H7 (cell line): ENCODE measurements at places on chromosomes 7 and 10.

GRCh38 chr7:19762631-19763030 is 10.8 kb downstream of the TMEM196 start:
- DNase-seq: no peak

GRCh38 chr7:1255080-1255816 is 22.6 kb downstream of the UNCX start:
- peak; percentile 83 for DNase-seq

GRCh38 chr7:69328516-69328915 is 269.8 kb upstream of the AUTS2 start:
- no peak for DNase-seq

- no peak for DNase-seq
These were observed 74.5 kb downstream of the EMX2 start for GRCh38 chr10:117617086-117617485.

DNA sequence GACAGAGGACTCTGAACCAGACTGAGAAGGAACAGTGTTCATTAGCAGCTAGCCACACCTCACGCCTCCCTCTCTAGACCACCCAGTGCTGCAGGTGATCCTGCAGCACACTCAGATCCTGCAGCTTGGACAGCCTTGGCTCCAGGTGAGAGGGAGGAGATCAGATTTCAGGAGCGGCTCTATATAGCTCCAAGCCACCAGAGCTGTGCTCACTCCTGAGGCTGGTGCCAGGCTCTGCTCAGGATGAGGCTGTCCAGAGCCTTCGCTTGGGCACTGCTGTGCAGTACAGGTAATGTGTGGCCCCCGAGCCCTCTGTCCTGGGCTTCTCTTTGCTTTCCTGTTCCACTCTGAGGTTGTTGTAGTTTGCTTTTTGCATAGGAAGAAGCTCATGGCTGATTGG is 42.4 kb downstream of the C10orf120 start:
- no peak for DNase-seq

DNA sequence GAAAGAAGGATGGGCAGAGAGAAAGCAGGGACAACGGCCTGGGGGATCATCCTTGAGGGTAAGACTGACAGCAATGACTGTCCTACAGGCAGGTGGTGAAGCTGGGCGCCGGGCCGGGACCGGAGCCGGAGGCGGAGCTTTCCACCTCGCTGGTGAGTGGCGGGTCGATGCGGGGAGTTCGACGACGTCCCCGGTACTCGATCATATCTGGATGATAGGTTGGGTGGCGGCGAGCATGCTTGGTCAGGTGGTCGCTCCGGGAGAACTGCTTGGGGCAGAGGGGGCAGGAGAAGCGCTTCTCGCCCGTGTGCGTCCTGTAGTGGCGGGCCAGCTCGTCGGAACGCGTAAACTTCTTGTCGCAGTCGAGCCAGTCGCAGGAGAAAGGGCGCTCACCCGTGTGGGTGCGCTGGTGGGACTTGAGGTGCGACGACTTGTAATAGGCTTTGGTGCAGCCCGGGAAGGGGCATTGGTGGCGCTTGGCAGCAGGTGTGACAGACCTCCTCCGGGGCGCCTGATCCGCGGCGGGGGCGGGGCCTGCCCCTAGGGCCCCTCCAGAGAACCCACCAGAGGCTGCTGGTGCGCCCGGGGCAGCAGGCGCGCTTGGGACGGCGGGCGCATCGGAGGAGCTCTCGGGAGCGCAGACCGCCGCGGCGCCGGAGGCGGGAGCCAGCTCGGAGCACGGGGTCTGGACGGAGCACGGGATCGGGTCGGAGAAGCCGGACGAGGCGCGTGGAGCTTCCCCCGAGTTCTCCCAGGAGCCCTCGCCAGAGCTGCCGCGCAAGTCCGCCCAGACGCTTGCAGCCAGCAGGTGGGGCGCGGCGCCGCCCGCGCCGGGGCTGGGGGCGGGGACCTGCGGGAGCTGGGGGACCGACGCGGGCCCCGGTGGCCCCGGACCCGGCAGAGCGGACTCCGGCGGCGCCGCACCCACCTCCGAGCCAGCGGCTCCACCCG is 752 bp downstream of the KLF14 start:
- peak; percentile 82 for DNase-seq

DNA sequence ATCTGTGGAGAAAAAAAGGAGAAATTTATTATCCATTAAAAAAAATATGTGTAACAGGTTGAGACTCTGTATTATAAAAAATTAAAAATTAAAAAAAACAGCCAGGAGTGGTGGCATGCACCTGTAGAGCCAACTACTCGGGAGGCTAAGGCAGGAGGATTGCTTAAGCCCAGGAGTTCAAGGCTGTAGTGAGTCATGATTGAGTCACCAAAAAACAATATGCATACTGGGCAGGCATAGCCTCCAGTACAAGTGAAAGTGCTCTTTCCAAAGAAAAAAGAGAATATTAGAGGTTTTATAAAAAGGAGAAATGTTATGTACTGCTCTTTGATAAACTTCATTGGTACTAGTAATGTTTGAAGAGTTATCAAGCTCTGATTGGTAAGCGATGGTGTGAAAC is 647.1 kb upstream of the ZWINT start:
- DNase-seq: no peak

GRCh38 chr7:108062250-108063014 is 59.5 kb upstream of the LAMB1 start:
- DNase-seq: no peak

- no peak for DNase-seq
These were observed 1198.6 kb downstream of the GATA3 start for GRCh38 chr10:9253121-9253520.

DNA sequence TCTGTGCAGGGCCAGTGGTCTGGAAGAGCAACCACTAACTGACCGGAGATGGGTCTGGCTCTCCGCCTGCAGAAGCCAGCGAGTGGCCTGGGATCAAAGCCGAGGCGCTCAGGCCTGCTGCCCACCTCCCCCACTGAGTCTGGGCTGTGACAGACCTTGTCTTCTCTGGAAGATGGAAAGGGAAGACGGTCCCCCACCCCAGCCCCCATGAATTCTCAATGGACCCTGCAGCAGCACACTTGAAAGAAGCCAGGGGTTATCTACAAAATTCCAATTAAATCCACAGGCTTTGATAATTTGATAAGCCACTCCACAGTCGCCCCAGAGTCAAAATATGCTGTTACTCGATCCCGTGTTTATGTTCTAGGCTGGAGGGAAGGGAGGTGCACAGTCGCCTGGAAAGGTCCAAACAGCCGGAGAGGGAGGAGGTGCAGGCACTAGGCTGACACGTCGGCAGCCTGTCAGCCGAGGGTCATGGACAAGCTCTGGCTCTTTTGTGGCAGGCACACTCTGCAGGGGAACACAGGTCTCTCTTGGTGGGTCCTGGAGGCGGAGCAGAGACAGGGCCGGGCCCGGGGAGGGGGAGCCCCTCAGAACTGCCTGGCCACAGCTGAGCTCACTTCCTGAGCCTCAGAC is 134.9 kb downstream of the SH3PXD2A start:
- peak; percentile 55 for DNase-seq

DNA sequence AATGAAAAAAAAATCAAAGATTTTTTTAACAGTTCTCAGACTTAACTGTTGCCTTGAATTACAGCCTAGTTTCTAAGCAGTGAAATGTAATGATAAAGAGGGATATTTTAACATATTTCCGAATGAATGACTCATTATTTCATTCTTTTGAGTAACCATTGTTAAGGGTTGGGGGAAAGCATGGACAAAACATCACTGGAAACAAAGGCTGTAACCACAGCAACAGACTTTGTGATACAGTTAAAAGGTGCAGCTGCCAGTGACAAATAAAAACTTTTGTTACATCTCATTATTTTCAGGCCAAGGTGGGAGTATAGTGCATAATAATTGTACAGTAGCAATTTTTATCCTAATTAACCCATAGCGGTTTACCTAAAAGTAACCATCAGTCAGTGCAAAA is 172.6 kb downstream of the LRRTM3 start:
- no peak for DNase-seq

DNA sequence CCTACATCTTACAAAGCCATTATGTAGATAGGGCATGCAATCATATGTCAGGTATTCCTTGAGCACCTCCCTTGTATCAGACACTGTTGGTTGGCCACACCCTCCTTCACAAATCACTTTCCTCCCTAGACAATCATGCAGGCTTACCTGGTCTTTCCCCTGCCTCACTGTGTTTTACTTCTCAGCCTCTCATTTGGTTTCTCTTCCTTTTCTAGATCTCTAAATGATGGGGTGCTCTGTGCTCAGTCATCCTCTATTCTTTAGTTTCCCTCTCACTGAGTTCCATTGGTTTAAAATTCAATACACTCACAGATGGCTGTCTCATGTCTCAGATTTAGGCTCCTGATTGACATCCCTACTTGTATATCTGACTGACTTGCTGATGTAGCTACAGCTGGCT is 31.4 kb downstream of the ANK3 start:
- no peak for DNase-seq

- DNase-seq: no peak
These were observed 205.8 kb upstream of the SLC26A5 start for GRCh38 chr7:103651593-103652377.

DNA sequence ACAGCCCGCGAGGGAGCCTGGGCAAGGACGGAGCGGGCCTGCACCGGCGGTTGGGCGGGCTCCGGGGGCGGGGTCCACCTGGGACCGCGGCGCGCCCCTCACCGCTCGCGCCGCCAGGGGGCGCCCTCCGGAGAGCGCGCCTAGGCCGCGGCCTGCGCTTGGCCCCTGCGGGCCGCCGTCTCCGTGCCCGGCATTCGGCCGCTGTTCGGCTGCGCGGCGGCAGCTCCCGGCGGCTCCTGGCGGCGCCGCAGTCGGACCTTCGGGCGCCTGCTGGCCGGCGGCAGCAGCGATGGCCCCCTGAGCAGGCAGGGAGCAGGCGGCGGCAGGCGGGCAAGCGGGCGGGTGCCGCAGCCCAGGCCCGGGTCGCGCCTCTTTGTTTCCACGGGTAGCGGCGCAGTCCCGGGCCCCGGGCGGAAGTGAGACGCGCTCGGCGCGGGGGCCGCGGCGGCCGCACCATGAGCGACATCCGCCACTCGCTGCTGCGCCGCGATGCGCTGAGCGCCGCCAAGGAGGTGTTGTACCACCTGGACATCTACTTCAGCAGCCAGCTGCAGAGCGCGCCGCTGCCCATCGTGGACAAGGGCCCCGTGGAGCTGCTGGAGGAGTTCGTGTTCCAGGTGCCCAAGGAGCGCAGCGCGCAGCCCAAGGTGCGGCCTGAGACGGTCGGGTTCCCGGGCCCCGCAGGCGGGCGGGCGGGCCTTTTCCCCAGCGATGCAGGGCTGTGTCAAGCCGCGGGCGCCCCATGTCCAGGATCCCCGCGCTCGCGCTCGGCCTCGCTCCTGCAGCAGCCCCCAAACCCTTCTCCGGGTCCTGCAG is at the start of gene INTS15:
INTS15 (plus strand) TSS at position 193 of the 816 bp plus-strand sequence; CDS start at position 456, 263 bp downstream.
- DNase-seq: peak; percentile 99

DNA sequence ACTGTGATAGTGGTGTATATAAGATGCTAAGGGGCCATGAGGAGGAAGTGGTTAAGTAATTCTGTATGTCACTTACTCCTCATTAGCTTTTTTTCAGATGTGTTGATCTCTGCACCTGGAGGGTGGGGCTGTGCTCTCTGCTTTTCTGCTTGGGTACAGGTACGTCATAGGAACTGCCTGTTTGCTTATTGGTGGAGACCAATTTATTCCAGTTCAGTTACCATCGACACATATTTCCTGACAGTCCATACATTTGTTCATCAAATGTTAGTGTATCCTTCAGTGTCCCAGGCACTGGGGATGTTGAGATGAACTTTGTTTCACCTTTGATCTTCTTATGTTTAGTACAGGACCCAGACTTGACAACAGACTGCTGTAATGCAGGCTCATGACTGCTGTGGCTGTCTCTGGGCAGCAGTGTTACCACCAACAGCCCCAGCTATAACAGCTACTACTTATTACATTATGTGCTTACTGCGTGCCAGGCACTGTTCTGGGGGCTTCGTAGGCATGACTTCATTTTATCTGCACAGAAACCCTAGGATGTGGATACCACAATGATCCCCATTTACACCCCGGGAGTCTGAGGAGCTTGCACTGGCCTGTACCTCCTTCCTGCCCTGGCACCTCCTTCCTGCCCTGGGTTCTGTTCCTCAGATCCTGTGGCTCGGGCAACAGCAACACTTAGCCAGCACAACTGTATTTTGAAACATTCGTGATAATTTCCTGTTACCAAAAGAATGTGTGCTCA is 87.4 kb downstream of the BUB3 start:
- DNase-seq: no peak

DNA sequence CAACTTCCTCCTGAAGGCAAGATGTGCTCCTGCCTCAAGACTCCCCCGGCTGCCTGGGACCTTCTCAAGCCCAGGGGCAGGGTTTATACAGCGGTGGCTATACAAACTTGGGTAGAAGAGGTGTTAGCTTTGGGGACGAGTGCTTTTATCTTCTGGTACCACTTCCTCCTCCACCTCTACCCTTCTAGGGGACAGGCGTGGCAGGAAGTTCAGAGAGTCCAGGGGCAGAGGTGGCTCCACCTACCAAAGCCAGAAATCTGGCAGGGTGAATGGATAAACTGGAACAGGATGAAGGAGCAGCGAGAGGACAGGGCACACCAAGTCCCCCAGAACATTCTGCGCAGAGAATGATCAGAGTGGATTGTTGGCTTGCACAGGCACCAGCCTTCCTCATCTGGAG is 24.0 kb upstream of the TM9SF3 start:
- no peak for DNase-seq

GRCh38 chr7:137935884-137936508 is 65.9 kb downstream of the CREB3L2 start:
- DNase-seq: no peak

GRCh38 chr7:104469166-104469820 is 140.9 kb downstream of the LHFPL3 start:
- DNase-seq: no peak

DNA sequence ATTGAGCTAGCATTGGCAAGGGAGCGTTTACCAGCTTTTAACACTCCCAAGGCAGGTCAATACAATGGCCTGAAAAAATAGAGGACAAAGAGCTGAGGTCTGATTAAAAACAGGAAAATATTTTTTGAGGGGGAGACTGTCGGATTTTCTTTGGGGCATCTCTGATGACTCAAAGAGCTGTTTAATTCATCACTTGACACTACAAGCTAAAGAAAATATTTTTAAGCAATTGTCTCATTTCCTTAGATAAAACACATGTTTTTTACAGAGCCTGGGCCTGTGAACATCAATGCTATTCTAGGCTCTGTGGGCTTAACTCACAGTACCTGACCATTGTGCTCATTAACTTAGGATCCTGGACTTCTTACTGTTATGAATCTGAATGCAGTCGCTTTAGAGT is 100.8 kb downstream of the NRP1 start:
- no peak for DNase-seq

DNA sequence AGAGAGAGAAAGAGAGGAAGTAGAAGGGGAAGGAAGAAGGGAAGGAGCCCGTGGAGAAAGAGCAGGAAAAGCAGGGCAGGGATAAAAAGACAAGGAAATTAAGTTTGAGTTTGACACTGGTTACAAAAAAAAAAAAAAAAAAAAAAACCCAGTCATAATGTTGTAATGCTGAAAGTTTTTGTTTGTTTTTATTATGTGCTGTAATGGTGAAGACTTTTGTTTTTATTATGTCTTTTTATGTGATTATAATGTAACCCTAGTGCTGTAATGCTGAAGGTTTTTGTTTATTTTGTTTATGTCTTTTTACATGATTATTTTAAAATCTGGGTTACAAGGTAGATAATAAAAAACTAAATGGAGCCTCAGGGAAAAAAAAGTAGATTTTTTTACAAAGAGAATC is 184.8 kb downstream of the SEMA3A start:
- DNase-seq: no peak

- DNase-seq: no peak
These were observed 1.3 kb downstream of the VSIR start for GRCh38 chr10:71771821-71772617.

GRCh38 chr7:90701021-90701420 is 104.9 kb downstream of the CDK14 start:
- DNase-seq: no peak
